Stimulated activated CD4-positive, alpha-beta T cell treated with anti-CD3 and anti-CD28 coated beads, Interleukin-12 subunit alpha, Interleukin-12 subunit beta, amount 100 ng/mL, for 24 hours (primary cell): ENCODE measurements at places on chromosomes 13 and 19.

- no peak for DNase-seq
These were observed 16.2 kb downstream of the BRSK1 start for GRCh38 chr19:55299991-55300390.

GRCh38 chr13:21957833-21958232 lies 287.0 kb downstream of the FGF9 start:
- DNase-seq, result no peak

DNA sequence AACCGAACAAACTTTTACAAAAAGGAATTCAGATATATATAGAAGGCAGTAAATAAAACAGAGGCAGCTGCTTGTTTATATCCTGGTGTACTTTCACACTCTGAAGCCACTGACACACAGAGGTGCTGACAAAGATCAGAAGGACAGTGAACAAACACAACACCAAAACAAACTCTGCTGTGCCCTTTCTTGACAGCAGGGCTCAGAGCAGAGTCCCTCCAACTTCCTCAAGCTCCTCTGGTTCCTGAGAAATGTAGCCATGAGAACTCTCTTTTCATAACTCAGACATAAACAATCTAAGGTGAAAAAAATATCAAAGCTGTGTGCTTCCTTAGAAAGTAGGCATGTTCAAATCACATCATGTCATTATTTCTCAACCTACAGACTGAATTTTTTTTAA lies 1052.8 kb upstream of the SPRY2 start:
- DNase-seq, result no peak

DNA sequence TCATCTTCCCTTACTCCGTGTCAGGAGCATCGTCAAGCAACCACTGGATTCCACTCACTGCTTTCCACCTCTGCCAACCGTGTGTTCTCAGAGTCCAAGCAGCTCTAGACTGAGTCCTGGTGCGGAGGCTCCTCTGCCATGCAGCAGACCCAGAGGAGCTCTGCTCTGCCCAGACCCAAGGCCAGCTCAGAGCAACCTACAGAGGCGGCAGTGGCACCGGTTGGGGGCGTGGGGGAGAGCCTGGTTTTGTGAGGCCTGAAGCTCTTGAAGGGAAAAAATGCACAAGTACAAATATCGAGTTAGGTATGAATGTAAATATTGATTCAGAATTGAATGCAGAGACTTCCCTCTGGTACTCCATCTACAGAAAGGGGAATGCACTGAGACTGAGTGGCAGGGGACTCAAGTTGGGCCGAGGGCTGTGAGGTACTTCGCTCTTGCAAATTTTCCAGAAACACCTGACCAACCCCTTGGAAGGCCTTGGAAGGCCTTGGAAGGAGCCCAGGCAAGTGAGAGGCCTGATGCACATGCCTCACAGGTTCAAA lies 46.7 kb downstream of the GJA3 start:
- DNase-seq, result no peak

GRCh38 chr13:73772449-73773167 lies 361.6 kb downstream of the KLF12 start:
- DNase-seq, result no peak

- DNase-seq, result no peak
These were observed 18.6 kb downstream of the PRR12 start for GRCh38 chr19:49609499-49610092.

DNA sequence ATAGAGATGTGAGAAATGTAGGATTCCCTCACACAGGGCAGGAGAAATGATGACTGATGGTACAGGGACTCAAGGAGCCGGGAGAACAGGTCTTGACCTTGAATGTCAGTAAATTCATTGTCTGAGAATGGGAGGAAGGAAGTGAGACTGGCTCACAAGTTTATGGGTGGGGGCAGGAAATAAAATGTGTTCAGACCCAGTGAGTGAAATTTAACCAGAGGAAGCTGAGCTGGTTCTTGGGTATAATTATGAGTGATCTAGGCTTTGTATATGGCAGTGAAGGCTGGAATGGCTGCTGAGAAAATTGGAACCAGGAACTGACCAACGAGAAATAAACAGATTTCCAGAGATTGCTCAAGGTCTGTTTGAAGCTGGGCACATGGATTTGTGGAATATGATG lies 6.3 kb upstream of the IGSF23 start:
- DNase-seq, result no peak

DNA sequence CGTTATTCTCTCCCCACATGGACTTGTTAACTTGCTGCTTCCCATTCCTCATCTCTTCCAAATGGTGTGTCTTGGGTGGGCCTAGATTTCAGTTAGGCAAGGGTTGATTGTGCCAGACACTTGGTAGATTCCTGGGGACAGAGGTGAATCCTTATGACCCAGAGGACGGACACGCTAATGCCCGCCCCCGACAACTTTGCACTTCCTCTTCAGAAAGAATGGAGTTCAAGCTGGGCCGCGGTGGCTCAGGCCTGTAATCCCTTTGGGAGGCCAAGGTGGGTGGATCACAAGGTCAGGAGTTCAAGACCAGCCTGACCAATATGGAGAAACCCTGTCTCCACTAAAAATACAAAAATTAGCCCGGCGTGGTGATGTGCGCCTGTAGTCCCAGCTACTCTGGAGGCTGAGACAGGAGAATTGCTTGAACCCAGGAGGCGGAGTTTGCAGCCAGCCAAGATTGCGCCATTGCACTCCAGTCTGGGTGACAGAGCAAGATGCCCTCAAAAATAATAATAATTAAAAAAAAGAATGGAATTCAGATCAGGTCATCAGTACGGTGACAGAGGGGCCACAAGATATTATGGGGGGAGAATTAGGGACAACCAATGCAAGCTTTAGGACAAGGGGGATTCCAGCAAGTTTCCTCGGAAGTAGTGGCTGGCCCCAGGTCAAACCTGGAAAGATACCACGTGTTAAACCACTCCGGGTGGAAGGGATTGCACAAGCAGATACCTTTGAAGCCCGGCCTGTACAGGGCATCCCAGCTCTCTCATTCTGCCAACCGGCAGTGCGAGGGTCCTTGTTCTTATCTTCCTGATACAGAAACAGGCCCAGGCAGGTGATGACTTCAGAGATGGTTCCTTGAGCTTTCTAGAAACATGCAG lies 2.7 kb downstream of the MYO9B start:
- no peak for DNase-seq

DNA sequence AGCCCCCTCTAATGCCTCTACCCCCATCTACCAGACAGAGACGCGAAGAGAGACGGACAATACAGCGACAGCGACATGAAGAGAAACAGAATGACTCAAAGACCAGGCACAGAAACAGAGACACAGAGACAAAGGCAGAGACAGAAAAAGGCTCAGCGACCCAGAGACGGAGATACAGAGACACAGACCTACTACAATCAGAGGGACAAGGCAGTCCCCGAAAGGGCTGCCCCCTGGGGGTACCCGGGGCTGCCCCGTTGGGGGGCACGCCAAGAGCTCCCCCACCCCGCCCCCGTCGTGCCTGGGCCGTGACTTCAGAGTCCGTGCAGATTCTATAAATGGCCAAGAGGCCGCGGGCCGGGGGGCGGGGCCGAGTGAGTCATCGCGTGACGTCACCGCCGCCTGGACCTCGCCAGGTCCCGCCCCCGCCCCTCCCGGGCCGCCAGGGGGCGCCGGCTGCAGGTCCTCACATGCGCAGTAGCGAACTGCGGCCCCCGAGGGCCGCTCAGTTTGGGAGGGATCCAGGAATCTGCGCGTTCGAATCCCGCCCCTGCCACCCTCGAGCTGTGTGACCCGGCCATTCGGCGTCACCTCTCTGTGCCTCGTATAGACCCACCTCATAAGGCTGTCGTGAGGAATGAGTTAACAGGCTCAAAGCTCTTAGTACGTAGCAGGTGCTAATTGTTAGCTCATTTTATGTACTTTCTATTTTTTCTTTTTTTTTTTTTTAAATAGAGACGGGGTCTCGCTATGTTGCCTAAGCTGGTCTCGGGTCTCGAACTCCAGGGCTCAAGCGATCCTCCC lies 2.7 kb upstream of the CNN1 start:
- DNase-seq, result peak; percentile 65

GRCh38 chr19:1410136-1410786 lies 2.9 kb downstream of the DAZAP1 start:
- DNase-seq, result no peak

- DNase-seq, result no peak
These were observed 1.5 kb upstream of the TNFSF9 start for GRCh38 chr19:6529351-6529750.

DNA sequence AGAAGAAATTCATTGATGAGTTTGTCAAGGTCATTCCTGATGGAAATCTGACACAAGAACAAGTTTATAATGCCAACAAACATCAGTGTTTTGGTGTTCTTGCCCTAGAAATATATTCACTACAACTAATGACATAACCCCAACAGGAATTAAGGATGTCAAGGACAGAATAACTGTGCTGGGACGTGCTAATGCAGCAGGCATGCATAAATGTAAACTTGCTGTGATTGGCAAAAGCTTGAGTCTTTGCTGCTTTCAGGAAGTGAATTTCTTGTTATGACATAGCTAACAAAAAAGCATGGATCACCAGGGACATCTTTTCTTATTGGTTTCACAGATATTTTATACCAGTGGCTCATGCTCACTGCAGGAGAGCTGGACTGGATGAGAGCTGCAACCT lies 144.6 kb downstream of the KCTD12 start:
- no peak for DNase-seq

GRCh38 chr13:91644806-91645205 lies 246.4 kb downstream of the GPC5 start:
- DNase-seq, result no peak

GRCh38 chr13:93450191-93450621 lies 223.6 kb downstream of the GPC6 start:
- DNase-seq, result no peak

GRCh38 chr19:31127134-31127967 lies 221.9 kb downstream of the TSHZ3 start:
- no peak for DNase-seq

- no peak for DNase-seq
These were observed 267.7 kb downstream of the SHISA2 start for GRCh38 chr13:25784119-25784518.

DNA sequence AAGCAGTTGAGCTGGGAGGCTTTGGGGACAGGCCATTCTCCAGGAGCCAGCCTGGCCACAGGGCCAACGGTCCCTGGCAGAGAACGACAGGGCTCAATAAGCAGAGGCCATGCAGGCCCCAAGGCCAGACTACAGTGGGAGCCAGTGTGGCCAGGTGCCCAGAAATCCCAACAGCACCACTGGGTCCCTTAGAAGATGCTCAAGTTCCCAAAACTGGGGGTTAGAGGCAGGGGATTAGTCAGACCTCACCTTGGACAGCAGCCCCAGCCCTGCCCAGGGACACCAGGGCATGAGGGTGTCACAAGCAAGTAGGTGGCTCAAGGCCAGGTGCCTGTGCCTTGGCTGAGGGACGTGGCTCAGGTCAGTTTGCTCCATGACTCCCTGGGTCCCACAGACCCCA lies 12.8 kb downstream of the SCGB2B2 start:
- no peak for DNase-seq

DNA sequence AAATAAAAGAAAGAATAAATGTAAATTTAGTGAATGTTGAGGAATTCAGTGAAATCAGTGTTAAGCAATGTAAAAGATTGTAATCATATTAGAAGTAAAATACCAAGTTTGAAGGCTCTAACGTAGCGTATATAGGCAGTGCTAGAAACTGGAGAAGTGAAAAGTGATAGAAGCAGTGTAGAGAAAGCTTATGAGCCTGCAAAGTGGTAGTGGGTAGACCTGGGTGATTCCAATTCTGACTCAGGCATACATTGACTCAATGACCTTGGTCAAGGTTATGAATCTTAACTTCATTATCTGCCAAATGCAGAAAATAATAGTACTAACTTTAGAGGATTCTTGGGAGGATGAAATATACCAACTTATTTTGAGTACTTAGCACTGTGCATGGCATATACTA lies 4.1 kb downstream of the SLC10A2 start:
- no peak for DNase-seq

DNA sequence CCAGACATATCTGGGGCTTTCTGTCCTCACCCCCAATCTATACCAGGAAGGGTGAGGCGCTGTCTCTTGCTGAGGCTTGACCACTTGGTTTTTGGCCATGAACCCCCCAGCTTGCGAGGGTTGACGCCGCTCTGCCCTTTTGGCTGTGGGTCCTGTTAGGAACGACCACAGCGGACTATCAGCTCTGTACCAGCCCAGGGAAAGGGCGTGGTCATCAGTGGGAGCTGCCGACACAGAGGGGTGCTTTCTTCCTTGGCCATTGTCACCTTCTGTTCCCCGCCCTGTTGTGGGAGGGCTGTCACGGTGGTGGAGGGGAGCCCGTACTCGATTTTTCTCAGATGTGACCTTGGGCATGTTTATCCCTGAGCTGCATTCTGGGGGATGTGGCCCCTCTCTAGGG lies 5.7 kb downstream of the DCAF15 start:
- DNase-seq, result no peak

DNA sequence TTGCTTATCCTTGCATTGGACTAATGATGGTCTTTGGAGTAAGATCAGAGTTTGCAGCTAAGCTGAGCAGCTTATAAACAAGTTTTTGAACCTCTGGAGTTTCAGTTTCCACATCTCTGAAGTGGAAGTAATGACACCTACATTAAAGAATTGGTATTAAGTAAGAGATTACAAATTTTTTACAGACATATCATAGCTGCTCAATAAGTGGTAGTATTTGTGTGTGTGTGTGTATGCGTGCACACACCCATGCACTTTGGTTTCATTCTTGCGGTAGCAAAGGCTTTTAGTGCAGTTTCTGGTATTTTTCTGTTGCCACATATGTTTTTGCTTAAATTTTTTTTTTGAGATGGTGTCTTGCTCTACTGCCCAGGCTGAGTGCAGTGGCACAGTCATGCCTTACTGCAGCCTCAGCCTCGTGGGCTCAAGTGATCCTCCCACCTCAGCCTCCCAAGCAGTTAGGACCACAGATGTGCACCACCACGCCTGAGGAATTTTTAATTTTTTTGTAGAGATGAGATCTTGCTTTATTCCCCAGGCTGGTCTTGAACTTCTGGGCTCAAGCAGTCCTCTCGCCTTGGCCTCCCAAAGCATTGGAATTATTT lies 4.5 kb downstream of the NAA16 start:
- no peak for DNase-seq

GRCh38 chr13:60463787-60464186 lies 66.8 kb downstream of the TDRD3 start:
- DNase-seq, result no peak

DNA sequence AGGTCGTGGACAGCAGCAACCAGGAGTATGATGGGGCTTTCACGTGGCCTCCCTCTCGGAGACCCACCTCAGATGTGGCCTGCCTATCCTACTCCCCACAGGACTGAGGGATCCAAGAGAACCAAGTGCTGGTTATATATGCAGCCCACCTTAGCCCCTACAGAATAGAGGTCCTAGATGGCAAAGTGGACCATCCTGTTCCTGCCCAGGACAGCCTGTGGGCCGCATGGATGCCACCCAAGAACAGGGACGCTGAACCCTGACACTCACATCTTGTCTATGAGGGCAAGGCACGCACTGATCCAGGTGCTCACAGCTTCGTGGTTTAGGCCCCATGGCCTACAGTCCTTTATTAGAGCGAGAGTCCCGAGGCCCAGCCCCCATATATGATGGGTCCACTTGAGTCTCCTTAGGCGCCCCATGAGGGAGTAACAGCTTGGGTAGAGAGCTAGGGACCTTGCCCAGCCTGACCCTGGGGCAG lies 1.5 kb upstream of the SLC27A5 start:
- DNase-seq, result no peak

DNA sequence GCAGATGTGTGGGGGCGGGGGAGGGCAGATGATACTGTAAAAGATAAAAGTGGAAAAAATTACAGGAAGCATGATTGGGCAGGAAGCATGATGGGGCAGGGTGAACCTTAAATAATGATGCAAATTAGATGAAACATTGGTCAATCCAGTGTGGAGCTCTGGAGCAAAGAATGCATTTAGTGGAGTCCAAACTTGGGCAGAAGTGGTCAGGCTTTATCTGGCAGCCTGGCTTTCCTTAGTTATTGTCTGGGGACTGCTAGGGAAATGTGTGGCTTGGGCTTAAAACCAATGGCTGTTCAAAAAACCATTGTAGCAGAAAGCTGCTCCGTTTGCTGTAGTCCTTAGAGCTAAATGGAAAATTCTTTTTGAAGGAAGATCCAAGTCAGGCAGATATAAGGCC lies 1077.3 kb upstream of the MIR17HG start:
- no peak for DNase-seq
